ENCODE measurements at places on chromosomes 12 and 14.

DNA sequence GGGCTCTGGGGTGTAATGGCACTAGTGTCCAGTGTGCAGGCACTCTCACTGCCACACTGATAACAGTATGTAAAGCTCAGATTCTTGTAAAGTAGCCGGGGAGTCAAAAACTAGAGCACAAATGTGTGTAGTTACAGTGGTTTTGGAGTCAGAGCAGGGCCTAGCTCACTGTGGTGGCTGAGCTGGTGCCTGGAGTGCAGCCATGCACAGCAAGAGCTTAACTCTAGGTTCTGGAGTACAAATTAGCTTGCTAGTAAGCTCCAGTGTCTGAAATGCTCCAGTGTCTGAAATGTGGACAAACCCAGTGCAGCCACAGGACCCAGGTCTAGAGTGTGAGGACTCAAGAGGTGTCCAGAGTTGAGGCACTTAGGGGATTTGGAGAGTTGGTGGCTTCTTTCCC is 149.2 kb downstream of the MSRB3 start:
- no peak for DNase-seq

DNA sequence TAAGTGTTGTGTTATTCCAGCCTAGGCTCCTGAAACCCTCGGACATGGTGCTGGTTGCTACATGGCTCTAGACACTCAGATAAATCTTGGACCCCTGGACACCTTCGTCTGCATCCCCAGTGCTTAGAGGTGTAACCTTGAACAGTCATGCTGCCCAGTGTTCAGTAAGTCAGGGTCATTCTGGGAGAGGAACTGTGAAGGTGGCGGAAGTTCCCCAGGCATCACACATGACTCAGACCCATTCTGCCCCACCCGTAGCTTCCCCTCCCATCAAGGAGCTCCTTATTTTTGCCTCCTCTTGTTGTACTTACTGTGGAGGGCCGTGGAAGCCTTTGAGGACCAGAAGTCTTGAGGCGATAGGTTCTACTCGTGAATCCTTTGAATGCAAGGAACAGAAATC is 18.1 kb upstream of the SSPN start:
- no peak for DNase-seq

- no peak for DNase-seq
Observed at GRCh38 chr14:70093156-70093555, 95.6 kb downstream of the SLC8A3 start.

GRCh38 chr12:132689227-132689626 is 1.8 kb downstream of the PXMP2 start:
- DNase-seq = no peak

DNA sequence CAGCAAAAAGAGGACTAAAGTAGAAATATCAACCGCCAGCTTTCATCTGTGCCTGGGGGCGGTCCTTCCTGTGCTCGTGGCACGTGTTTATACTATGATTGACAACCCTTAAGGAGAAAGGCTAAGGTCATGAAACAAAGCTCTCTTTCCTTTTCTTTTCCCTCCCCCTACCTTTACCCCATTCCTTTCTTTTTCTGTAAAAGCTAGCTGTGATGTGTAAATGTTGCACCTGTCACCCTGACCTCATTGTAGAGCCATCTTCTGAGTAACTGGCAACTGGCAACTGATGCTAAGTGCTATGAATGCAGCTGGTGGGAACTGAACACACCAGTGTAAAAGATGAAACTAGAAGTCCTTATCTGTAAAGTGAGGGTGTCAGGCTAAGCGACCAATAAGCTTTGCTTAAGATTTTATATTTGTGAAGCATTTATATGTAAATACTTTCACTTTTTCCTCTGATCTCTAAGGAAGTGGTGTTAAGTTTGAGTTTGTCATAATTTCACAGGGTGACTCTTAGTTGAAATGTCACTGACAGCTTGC is 102.8 kb upstream of the BCAT1 start:
- DNase-seq = no peak

- no peak for DNase-seq
Observed at GRCh38 chr12:75288860-75289259, 41.3 kb downstream of the CAPS2 start.

GRCh38 chr14:79924551-79924950 is 286.8 kb downstream of the DIO2 start:
- no peak for DNase-seq

GRCh38 chr12:11765817-11766794 is 116.6 kb downstream of the ETV6 start:
- DNase-seq = no peak

DNA sequence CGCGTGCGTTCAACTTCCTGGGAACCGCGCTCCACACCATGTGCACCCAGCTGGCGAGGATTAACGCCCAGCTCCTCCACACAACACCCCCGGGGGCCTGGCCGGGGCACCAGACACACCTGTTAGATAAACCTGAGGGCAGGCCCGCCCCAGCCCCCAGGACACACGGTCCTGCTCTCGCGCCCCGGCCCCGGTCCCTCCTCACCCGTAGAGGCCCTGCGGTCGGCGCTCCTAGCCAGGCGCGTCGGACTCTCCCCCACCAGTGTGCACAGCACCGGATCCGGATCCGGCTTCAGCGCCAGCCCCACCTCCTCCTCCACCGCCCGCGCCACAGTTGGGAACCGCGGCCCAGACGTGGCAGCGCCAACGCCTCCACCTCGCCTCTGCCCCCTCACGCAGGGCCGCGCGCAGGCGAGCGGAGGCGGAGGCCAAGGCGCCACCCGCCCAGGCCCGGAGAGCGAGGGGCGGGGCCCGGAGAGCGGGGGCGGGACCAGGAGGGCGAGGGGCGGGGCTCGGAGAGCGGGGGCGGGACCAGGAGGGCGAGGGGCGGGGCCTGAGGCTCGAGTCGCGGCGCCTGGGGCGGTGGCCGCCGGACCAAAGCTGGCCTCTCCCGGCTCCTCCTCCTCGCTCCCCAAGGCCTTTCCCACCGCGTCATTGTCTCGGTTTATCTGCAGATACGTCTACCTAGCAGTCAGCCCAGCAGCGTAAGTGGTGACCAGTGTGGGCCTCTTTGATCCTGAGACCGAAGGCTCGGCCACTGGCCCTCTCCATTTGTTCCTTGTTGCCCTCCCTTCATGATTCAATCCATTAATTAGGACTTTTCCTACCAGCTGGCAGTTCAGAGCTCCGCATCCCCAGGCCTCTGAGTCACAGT is at the start of gene GNPNAT1:
Gene GNPNAT1 (minus strand): TSS at position 385 of the 874 bp plus-strand sequence. CDS start 6,957 bp downstream, outside the sequence.
- DNase-seq = peak; percentile 89

DNA sequence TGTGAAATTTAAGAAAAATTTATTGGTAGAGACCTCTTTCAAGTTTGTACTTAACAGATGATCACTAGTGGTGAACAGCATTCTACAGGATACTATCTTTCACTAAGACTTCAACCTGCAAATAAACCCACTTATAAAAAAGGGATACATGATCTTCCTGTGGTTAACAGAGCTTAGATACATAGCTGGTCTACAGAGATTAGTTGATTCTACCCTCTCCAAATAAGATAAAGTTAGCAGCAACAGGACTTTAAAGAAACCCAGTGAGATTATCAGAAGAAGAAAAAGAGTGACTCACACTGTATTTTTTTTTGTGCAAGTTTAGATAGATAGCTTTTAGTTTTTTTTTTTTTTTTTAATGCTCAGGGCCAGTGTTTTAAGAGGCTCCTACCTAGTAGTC is 34.5 kb downstream of the USP44 start:
- no peak for DNase-seq

DNA sequence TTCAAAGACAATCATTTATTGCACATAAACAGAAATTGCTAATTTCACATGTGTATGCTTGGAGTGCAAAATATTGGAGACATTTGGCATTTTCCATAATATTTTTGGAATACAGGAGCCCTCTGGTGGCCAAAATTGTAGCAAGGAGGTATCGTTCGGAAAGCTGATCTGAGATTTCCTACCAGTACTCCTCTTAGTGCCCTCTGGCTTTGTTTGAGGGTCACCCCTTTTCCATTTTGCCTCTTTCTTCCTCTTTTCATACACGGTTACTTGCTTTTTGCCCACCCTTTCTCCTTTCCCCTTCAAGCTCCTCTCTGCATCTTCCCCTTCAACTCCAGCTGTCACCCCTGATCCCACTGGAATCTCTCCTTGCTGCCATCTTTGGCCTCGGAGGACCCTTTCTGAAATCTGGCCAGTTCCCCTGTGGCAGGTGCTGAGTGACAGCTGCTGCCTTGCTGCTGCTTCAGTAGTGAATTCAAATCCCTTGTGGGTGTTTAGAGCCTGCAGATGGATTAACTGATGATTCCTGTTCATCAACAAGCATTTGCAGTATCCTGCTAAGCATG is 164.6 kb upstream of the PARP11 start:
- DNase-seq = peak; percentile 2

DNA sequence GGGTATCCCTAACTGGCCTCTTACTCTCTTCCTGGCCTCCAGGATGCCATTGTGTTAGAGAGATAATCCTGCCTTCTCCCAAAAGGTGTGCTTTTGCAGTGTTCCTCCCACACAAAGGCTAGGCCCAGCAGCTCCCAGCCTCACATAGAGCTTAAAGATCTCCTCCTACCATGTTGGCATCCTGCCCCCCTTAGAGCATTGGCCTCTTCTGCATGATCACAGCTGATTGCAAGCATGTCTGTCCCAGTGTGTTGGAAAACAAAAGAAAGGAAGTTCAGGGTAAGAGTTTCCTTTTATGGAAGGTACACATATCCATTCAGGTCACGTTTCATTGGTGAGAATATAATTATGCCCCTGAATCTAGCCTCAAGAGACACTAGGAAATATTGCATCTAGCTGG is 405.4 kb downstream of the TMTC2 start:
- DNase-seq = no peak

DNA sequence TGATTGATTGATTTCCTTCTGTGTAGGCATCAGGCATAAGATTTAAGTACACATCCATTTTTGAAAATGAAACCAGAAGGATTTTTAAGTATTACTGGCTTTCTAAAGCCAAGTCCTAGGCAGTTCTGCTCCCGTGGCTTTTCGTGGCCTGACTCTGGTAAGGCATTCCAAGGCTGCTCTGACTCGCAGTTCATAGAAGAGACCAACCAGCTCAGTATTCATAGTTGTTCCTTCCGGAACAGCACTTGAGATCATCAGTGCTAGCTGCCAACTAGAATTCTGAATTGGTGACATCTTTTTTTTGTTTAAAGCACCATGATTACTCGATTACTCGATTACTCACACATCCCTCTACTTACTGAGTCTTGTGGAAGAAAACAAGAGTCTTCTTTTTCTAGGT is 25.9 kb downstream of the SUDS3 start:
- no peak for DNase-seq

DNA sequence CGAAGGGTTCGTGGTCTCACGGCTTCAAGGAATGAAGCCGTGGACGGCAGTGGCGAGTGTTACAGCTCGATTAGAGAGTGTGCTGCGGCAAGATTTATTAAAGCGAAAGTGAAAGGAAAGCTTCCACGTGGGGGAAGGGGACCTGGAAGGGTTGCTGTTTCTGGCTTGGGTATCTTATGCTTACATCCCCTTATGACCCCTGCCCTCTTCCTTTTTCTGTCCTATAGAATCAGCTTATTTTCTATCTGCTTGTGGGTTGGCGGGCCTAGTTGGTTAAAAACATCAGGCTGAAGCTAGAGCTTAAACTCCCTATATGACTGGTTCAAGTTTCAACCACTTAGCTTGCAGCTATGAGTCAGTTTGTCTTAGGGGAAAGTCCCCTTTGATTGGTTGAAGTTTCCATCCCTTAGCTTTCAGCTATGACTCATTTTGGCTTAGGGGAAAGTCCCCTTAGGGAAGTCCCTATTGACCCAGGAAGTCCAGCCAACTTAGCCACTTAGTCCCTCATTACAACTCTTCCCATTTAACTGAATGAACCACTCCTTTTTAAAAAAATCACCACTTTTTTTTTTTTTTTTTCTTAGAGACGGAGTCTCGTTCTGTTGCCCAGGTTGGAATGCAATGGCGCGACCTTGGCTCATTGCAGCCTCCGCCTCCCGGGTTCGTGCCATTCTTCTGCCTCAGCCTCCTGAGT is 1494.7 kb upstream of the TMEM132C start:
- peak; percentile 34 for DNase-seq

DNA sequence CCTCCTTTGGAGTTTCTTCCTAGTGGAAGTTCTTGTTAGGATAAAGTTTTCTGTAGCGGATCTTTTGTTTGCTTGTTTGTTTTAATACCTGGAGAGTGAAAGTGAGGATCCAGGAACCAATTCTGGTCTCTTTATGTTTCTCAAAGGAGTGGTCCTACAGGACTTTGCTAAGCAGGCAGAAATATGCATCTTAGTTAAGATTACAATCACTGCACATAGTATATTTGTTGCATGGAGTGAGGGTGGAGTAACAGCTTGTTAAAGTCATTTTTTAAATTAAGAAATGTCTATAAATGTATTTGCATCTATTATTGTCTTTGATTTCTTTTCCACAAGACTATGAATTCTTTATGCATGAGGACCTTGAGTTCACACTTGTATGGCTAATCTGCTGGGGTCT is 76.7 kb downstream of the DRAM1 start:
- no peak for DNase-seq

GRCh38 chr12:53530920-53531319 is 23.6 kb upstream of the NPFF start:
- DNase-seq = no peak

DNA sequence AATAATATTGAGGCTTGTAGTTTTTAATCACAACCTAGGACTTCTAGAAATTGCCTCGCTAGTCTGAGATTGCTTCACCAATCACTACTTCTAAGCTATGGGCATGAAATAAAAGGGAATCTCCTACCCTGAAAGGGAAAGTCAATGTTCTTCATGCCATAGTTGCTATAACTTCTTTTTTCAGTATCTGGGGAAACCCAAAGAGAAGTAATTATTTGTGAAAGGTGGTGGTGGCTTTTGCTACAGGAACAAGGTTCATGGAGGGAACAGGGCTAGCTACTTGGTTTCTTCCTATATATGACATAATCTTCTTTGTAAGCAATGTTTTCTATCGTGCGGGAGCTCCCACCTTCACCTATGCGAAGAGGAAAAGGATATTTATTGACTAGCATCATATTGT is 61.6 kb upstream of the DNM1L start:
- no peak for DNase-seq

- no peak for DNase-seq
Observed at GRCh38 chr14:88786715-88787114, 6.0 kb downstream of the EML5 start.

DNA sequence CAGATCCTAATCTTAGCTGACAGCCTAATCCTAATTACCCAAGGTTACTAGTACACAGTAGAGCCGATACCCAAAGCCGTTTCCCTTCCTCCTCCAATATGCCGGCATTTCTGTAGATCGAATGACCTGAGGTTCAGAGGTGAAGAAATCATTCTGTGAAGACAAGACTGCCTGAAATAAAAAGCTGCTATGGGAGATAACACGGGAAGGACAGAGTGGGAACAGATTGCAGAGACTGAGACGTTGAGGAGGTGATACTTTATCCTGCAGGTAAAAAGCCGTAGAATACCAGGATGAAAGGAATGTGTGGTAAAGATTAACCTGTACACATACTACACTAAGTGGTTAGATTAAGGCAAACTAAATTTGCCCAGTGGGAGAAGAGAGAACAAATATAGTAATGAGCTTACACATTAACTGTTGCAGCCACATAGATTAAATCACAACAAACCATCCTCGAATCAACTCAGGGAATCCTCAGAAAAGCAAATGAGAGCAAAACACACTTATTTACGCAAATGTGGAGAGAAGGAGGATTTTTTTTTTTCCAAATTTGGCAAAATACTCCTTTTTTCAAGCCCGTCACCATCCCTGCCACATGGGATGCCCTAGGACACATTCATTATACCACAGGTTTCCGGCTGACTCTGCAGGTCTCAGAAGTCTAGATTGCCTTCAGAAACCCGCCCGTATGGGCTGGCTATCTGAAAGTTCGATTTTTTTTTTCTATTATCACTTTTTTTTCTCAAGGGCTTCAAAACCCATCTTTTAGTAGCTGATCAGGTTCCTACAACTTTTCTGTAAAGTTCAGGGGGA is 188.0 kb downstream of the TTC8 start:
- DNase-seq = no peak

Measured in NCI-H460 (cell line).